ENCODE measurements at places on chromosomes 5 and 9. TPM values are rescaled to one million over a fixed set of nuclear protein-coding genes. Genes with fewer than 3 reads are reported as not detected.

- DNase-seq: no peak
Measured at GRCh38 chr9:96100385-96101300, 201.3 kb downstream of the HSD17B3 start.

DNA sequence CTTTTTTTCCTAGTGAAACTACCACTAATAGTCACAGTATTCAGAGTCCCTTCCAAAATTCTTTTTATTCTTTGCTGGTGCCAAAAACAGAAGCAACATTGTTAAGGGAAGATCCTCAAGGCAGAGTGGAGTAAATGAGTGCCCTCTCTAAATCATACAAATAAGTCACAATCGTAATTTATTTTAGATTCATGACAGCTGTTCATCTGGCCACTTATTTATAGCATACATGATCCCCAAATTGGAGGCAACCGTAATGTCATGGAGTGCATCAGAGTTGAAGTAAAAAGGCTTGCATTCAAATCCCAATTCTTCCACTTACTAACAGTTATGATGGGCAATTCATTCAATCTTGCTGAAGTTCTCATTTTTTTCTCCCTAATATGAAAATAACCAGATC is 33.4 kb downstream of the POLK start:
- no peak for DNase-seq

DNA sequence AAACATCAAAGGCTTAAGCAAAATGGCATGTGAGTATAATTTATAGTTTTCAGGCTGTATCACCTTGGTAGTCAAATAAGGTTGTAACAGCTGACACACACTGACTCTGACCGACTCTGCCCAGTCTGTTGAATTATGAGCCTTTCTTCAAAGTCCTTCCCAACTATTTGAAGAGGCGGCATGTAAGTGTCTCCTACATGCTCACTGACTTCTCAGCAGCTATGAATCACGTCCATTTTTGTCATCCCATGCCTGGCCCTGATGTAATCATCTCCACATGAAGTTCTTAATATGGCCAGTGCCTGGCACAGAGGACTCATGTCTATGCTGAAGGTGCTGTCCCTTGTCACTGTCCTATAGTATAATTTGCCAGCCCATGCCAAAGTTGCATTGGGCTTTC is 5.1 kb upstream of the PTBP3 start:
- no peak for DNase-seq

DNA sequence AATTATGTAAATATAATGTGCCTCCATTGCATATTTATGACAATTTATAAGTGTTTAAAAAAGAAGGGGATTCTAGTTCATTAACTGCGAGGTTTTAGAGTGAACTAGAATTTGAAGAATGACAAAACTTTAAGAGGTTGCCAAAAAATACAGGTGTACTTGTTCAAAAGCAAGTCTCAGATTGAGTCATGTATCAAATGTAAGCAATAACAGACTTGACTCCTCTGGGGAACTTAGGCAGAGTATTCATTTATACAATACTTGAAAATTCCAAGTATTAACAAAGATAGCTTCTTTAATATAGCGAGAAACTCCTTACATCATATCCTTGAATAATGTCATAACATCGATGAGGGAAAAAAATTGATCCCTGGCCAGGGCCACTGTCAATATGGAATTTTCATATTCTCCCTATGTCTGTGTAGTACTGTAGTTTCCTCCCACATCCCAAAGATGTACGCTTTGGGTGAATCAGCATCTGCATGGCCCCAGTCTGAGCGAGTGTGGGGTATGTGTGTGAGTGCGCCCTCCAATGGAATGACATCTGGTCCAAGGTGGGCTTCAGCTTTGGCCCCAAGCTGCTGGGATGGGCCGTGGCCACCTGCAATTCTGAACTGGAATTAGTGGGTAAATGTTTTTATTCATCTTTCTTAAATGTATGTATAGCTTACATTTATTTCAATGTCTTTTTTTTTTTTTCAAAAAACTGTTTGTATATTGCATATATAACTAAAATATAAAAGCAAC is 70.1 kb downstream of the RIC1 start:
- no peak for DNase-seq

GRCh38 chr9:123562844-123563346 is 206.9 kb downstream of the CRB2 start:
- DNase-seq: no peak

DNA sequence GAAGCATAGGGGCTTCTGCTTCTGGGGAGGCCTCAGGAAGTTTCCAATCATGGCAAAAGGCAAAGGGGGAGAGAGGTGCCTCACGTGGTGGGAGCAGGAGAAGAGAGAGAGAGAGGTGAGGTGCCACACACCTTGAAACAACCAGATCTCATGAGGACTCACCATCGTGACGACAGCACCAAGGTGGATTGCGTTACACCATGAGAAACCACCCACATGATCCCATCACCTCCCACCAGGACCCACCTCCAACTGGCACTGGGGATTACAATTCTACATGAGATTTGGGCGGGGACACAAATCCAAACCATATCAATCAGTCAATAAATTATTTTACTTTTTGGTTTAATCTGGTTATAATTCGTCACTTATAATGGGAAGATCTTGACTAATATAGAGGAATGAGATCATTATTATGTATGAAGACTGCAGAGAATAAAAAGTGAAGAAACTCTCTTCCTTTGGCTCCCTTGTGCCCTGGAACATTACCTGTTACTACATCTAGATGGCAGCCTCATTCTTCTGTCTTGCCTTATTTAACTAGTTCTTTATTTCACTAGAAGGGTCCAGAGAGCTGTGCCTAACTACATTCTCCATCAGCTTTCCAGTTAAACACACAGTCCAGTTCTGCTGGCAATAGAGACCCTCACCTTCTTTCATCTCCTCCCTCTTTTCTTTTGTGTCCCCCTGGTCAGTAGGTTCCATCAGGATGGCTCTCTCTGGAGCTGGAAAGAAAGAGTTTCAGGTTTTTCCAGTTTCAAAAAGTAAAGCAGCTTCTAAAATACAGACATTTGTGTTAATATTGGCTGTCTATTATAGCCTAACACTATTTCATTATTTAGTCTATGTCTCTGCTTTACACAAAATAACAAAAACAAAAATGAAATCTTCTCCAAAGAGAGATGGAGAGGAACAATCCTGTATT is 21.7 kb upstream of the SPINK7 start:
- no peak for DNase-seq

DNA sequence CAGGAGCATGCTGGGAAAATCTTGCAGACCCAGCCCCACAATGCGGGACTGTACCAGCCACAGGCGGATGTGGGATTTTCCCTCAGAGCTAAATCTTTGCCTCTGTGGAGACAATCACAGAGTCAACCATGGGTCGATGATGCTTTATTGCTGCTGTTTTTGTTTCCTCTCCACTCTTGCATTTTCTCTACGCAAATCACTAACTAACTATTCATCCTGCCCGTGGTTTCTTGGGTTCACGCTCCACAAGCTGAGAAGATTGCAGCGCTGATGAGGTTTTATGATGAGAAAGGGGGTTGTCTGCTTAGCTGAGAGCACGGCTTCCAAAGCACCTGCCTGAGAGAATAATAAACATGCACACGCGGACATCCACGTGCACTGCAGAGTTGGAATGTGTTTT is 500.2 kb upstream of the ADAMTS16 start:
- DNase-seq: no peak

DNA sequence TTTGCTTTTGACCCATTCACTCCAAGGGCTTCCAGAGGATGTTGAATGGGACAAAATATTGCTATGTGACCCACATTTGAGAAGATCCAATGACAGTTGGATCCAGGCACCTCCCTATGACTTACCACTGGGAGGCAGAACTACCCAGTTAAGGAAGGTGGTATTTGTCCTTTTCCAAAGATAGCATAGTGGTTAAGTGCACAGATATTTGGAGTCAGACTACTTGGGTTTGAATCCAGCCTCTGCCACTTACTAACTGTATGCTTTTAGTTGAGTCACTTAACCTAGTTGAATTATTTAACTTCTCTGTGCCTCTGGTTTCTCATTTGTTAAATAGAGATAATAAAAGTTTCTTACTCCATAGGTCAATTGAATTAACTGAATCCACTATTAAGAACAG is 74.5 kb upstream of the PALM2AKAP2 start:
- DNase-seq: no peak

DNA sequence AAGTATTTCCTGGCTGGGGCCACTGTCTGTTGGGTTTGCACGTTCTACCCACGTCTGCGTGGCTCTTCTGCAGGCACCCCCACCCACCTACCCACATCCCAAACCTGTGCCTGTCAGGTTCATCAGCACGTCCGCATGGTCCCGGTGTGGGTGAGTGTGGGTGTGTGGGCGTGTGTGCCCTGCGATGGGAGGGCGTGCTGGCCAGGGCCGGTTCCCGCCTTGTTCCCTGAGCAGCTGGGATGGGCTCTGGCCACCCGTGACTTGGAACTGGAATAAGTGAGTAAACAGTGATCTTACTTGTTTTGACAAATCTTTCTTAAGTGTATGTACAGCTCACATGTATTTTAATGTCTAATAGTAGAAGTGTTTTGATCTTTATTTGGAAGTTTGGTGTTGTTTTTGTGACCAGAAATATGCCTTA is 20.4 kb downstream of the ERGIC1 start:
- DNase-seq: no peak

DNA sequence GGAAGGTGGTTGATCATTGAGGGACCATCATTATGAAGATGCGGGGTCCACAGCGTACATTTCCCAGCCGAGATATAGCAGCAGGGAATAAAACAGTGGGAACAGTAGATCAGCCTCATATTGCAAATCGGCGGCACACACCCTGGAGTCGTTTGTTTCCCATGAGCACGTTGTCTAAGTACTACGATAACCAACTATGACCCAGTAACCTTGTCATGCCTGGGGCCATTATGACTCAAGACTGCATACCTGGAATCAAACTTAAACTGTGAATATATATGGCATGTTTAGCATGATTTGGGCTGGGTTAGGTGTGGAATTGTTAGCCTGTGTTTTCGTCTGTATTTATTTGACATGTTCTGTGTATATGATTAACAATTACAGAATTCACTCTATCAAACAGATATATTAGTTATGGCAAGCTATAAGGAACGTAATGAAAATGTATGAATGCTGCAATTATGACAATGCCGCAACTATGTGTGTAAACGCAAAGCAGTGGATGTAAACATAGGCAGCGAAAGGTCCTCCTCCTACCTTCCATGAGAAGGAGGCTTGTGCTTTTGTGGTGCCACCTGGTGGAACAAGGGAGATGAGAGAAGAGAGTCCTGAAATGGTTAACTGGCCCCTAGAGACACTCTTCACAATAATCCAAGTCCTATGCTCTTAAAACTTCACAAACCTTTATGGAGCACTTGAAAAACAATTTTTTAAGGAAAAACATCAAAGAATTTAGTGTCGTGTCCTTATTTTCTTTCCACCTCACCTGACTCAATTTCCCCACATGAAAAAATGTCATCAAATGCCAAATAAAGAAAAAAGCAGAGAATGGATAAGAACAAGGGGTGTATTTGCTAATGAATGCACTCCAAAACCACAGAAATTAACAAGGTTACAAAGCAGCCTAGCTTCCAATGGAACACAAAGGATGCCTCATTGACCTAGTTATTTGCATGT is 47.1 kb downstream of the SEMA5A start:
- DNase-seq: no peak

GRCh38 chr9:107639426-107639825 is 149.9 kb upstream of the KLF4 start:
- DNase-seq: no peak

DNA sequence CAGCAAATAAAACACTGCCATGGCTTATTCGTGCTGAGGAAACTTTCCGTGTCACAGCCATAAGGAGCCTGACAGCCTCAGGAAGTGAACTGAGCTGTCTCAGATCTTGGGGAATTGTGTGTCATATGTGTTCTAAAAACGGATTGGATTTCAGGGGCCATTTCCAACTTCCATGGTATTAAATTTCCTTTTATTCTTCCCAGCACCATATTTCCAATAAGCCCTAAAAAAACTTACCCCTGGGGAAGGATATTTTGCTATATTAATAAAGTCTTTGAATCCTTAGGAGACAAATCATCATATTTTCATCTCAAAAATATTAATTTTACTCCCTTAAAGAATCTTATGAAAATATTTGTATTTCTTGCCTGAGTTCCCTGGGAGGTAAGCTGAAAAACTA is 93.9 kb downstream of the LHFPL2 start:
- DNase-seq: no peak

GRCh38 chr5:142915813-142916424 is 145.7 kb downstream of the ARHGAP26 start:
- no peak for DNase-seq

- no peak for DNase-seq
Measured at GRCh38 chr9:109161471-109161870, 5.6 kb downstream of the FRRS1L start.

DNA sequence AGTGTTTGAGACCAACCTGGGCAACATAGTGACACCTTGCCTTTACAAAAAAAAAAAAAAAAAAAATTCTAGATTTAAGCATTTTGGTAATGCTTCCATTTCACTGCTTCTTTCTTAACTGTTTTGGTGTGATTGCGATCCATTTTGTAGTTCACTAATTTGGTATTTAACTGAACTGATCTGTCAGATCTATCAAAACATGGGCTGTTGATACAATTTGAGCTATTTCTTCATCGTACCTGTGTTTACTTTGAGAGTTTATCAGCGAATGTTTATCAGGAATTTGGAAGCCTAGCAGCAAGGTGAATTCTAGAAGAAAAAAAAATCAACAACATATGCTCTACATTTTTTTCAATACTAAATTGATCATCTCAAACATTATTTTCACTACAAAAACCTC is 864.9 kb upstream of the WWC1 start:
- DNase-seq: no peak

- DNase-seq: no peak
Measured at GRCh38 chr5:105158526-105158925, 1595.9 kb upstream of the NUDT12 start.

DNA sequence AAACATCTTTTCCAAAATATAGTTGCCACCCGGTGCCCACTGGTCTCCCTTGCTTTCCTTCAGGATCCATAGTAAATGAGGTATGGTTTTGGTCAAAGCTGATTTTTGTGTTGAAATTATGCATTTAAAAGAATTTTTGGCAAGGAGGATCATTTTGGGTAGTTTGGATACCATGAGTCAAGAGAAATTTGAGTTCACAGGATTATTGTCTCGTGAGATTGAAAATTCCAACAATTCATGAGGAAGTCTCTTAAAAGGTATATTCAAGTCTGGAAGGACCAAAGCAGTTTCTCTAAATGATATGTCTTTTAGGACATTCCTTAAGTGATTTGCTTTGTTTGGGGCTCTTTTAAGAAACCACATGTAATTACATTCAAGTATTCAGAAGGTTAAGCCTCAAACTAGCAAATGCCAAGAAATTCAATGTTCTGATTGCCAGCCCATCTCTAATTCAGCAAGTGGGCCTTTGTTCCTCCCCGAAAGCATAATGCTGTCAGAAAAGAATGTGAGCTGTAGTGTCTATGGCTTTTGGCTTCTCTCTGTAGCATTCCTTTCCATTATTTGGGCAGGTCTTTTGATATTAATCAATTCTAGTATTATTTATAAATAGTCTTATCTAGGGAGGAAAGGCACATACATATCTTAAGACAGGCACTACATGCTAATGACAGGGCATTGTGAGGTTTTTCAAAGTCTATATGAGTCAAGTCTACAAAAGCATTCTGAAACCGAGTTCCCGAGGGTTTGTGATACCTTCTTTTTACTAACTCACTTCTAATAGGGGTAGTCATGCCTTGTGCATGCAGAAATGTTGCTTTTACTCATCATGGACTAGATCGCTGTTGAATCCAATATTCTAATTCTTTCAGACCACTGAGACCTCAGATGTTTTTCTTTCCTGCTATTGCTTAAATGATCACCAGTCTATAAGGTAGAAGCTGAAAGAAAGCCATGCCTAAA is 453.9 kb downstream of the ENC1 start:
- no peak for DNase-seq

The ZFP37 gene
- 3.5 TPM for polyA plus RNA-seq

The PCDHB3 gene
- 2.6 TPM for polyA plus RNA-seq

The GFRA3 gene
- polyA plus RNA-seq: 2.8 TPM

The TMEM171 gene
- polyA plus RNA-seq: 0.88 TPM

The PKN3 gene
- polyA plus RNA-seq: 8.6 TPM

The NRG2 gene
- 1.7 TPM for polyA plus RNA-seq

All from hindlimb muscle (tissue), 1 donor.